HS-27A (cell line): ENCODE measurements at places on chromosomes 5 and 9.

- no peak for DNase-seq
Measured at GRCh38 chr5:54440456-54440893, 15.0 kb upstream of the HSPB3 start.

DNA sequence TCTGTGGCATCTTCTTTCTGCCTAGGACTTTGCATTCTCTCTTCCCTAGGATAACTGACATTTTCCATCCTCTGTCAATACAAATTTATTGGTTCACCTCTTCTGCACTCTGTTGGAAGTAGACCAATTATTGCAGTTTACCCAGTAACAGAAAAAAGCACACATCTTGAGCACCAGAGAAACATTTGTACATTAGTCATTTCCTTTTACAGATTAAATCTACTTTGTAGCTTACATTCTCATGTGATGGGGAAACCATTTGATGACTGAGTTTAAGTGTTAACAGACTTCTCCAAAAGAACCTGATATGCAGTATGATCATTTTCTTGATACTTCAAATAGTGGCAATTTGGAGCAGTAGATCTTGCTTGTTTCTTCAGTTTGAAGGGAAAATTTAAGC is 1098.8 kb downstream of the DTWD2 start:
- DNase-seq, result no peak

DNA sequence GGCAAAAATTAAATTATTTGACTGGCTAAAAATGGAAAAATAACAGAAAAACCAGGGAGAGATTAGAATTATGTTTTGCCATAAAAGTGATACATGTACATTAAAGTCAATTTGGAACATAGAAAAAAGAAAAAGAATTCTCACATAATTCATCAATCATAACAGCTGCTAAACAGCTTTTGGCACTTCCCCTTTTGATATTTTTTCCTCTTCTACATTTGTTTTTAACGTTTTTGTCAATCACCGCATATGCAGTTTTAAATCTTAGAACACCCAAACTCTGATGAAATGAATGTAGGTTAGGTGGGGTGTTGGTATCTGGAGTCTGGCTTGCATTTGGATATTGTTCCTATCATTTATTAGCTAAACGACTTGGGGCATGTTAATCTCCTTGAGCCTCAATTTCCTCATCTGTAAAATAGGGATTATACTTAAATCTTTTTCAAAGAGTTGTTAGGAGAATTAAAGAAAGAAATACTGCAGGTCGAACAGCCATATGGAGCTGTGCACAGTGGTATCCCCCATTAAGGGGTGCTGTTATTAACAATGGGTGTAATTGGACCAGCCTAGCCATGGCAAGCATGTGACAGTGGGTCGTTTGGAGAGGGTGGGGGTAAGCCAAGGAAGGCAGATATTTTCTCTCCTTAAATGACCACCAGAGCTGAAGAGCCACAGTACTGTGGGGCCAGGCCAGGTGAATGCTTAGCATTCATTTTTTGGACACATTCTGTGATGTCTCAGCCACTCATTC is 22.6 kb downstream of the NPR3 start:
- DNase-seq, result no peak

DNA sequence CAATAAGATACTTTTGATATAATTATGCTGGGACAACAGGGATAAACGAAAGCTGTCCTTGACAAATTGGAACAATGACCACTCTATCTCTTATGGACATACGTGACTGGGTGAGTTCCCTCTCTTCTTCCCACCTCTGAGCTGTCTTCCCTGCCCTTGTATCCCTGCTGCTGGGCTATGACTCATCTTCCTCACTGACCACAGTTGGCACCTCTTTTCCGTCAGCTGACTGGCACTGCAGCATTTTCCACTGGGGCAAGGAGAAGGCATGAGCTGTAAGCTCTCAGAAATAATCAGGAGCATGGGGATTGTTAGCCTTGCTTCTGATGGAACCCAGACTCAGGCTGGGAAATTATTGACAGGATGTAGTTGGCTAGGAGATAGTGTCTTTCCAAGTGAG is 48.7 kb downstream of the PCSK1 start:
- peak; percentile 40 for DNase-seq

GRCh38 chr5:78726003-78726402 is 77.4 kb upstream of the LHFPL2 start:
- DNase-seq, result no peak

GRCh38 chr5:35012796-35013195 is 35.0 kb downstream of the AGXT2 start:
- DNase-seq, result no peak

- peak; percentile 63 for DNase-seq
Measured at GRCh38 chr5:151092762-151093161, 11.9 kb upstream of the TNIP1 start.

DNA sequence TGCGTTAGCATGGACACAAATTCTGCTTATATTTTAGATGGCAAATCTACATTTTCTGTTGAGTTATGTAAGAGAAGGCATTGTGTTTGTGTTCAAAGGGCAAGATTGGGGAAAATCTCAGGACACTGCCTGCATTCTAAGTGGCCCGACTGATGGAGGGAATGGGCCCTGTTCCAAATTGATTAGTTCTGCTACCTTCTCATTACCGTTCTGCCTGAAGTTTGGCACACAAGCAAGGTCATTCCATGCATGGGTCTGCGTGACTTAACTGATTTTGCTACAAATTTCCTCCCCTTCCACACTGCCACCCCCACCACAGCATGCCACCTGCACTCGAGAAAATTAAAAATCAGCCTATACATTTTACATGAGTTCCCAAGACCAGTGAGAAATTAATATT is 409.9 kb downstream of the BRINP1 start:
- DNase-seq, result no peak

GRCh38 chr9:98549401-98549800 is 159.3 kb downstream of the GABBR2 start:
- no peak for DNase-seq

DNA sequence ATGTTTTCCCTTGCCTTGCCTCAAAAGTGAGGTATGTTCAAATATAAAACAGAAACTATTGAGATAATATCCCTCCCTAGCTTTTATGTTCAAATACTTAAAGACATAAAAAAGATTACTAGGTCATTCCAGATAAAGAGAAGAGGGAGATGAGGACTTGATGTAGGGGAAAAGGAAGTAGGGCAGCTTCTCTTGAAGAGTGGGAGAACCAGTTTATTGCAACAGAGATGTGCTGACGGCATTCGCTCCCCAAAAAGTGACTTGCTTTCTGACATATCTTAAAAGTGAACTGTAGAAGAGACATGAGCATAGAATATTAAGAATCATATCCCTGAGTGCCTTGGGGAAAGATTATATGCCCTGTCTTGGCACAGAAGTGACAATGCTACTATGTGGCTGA is 330.2 kb upstream of the NREP start:
- no peak for DNase-seq

DNA sequence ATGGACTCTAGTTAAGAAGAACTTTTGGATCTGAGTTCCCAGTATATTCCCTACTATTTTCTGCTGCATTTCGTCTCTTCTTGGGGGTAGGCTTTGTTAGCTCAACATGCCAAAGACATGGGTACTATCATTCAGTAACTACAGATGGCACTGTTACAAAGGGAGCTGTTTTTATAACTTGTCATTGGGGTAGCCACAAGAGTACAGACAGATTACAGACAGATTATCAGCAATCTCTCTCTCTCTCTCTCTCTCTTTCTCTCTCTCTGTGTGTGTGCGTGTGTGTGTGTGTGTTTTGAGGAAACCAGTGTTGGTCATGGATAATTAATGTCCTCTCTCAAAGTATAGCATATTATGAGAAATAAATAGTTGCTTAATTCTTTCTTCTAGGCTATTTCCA is 116.1 kb downstream of the WDR70 start:
- DNase-seq, result peak; percentile 8

DNA sequence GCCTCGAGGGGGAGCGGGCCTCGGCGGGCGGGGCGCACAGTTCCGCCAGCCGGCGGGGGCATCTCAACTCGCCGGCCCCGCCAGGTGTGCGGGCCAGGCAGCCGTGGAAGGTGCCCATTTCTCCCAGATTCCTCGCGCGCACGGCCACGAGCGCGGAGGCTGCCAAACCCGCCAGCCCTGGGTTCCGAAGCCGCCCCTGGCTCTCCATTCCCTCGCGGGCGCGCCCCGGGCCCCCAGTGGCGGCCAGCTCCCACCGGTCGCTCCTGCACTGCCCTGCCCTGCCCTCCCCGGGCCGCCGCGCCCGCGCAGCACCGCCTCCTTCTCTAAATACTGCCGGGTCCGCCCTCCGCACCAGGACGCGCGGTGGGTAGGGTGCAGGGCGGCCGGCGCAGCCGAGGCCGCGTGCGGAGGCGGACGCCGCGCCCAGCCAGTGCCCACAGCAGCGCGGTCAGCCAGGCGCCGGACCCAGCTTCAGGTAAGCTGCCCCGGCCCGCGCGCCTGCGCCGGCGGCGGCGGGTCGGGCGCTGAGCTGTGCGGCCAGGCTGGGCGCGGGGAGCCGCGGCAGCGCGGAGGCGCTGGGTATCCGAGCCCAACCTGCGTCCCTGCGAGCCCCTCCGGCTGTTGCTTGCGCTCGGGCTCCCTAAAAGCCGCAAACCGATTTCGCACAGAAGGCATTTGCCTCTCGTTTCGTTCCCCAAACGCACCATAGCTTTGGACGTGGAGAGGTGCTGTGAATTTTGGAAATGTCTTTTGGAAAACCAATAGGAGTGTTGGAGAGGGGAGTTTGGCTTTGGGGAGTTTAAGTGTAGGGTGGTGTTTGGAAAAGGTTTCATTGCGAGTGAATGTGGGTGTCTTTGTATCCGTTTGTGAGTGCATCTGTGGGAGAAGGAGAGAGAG is at the start of gene TMEM171:
Gene TMEM171 (plus strand): TSS at position 354 of the 897 bp plus-strand sequence. CDS start 2,799 bp downstream, outside the sequence.
- DNase-seq, result no peak

DNA sequence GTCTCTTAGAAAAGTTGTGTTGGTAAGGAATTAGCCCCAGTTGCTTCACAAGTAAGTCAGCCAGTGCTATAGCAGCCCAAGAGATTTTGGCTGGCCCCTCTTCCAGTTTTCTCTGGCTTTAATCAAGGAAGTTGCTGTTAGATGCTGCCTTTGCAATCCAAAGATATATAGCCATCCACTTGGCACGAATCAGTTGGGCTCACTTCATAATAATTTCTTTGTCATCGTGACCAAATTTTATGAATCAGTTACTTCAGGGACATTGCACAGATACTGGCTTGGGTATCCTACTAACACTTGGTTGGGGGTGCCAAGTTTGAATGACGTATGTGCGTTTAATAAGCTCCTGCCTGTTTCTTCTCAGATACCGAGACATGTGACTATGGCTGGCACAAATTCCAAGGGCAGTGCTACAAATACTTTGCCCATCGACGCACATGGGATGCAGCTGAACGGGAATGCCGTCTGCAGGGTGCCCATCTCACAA is 81.5 kb downstream of the VCAN start:
- DNase-seq, result no peak

DNA sequence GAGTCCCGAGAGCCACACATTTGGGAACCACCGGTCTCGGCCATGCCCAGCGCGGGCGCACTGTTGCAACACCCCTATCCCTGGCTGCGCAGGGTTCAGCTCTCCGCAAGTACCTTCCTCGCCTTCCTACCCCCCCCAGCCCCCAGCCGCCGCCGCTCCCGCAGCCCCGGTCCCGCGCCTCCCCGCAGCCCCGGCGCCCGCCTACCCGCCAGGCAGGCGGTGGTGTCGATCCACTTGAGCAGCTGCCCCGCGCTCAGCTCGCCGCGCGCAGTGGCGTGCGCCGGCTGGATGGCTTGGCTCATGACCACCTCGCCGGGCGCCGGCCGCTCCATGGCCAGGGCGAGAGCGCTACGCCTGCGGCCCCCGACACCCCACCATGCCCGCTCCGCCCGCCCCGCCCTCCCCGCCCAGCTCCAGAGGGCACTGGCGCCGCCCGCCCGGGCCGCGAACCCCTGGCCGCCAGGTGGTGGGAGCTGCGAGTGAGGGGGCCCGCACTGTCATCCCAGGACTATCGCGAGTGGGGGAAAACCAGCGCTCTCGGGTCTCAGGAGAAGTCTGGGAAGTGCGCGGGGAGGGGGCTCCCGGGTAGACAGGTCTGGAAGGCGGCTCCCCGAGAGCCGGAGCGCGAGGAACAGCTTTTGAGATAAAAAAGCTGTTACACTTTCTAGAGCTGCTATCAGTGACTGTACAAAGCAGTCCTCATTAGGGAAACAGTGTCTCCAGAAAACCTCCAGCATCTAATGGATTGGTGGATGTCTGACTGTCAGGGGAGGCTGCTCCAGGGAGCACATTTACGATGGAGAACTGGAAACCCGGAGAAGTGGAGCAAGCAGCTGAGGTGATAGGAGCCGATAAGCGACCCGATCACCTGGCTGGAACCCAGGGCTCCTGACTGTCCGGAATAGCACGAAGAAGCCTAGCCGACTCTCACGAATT is at the start of gene ACOT12:
Gene ACOT12 (minus strand): TSS at position 352 of the 936 bp plus-strand sequence. CDS start 20 bp downstream, at position 332.
- no peak for DNase-seq

GRCh38 chr5:22242532-22242931 is 610.6 kb downstream of the CDH12 start:
- DNase-seq, result no peak

DNA sequence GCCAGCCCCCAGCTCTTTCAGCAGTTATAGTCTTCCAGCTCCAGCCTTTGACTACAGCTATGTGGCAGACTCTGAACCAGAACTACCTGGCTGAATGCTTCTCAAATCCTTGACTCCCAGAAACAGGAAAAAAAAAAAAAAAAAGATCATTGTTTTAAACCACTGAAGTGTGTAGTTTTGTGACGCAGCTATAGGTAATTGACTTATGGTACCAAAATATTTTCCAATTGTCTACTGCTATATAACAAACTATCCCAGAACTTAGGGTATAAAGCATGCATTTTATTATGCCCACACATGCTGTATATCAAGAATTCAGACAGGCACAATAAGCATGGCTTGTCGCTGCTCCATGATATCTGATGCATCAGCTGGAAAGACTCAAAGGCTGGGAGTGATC is 127.1 kb upstream of the POC5 start:
- no peak for DNase-seq

- no peak for DNase-seq
Measured at GRCh38 chr5:15023266-15023665, 151.7 kb upstream of the ANKH start.

- no peak for DNase-seq
Measured at GRCh38 chr9:76571743-76572146, 112.8 kb downstream of the GCNT1 start.

DNA sequence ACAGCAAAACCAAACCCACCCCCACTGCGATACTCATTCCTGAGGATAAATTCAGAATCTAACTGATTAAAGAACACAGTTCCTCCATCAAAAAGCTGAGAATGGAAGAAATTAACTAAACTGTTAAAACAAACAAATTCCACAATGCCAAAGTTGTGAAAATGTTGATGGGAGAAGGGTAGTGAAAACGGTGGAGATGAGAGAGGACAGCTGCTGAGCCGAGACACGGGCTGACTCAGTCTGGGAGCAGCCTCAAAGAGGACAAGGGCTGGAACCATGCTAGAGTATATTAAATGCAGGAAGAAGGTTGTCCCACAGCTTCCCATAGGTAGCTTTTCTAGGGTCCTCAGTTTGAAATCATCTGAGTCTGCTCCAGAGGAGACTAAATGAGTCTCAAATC is 14.3 kb downstream of the ADAMTS12 start:
- DNase-seq, result no peak

- peak; percentile 99 for DNase-seq
Measured at GRCh38 chr9:37471942-37472684, 6.9 kb upstream of the ZBTB5 start.
